Activated CD4-positive, alpha-beta memory T cell treated with anti-CD3 and anti-CD28 coated beads, Interleukin-2, amount 10 ng/mL, durations not matched to agents 7 days and 5 days (primary cell): ENCODE measurements at places on chromosomes 5 and 9. TPM values are rescaled to one million over a fixed set of nuclear protein-coding genes. Genes with fewer than 3 reads are reported as not detected.

GRCh38 chr5:1965925-1966324 lies 83.2 kb upstream of the IRX4 start:
- H3K36me3 ChIP-seq, result no peaks in the 10 kb centered on the region
- H3K4me1 ChIP-seq, result no peaks in the 10 kb centered on the region
- H3K27me3 ChIP-seq, result no peaks in the 10 kb centered on the region
- H3K27ac ChIP-seq, result no peak overlapping the region

GRCh38 chr9:120609636-120610035 lies 29.7 kb upstream of the CDK5RAP2 start:
- no peak overlapping the region for H3K27ac ChIP-seq
- H3K4me1 ChIP-seq, result no peaks in the 10 kb centered on the region
- peaks cover 12% of the 10 kb centered on the region for H3K36me3 ChIP-seq

- H3K4me3 ChIP-seq, result no peak overlapping the region
- no peak for DNase-seq
- peaks cover 10% of the 10 kb centered on the region for H3K27me3 ChIP-seq
- H3K27ac ChIP-seq, result no peak overlapping the region
- H3K36me3 ChIP-seq, result no peaks in the 10 kb centered on the region
These were observed 8.0 kb upstream of the SPOCK1 start for GRCh38 chr5:137507150-137507549.

DNA sequence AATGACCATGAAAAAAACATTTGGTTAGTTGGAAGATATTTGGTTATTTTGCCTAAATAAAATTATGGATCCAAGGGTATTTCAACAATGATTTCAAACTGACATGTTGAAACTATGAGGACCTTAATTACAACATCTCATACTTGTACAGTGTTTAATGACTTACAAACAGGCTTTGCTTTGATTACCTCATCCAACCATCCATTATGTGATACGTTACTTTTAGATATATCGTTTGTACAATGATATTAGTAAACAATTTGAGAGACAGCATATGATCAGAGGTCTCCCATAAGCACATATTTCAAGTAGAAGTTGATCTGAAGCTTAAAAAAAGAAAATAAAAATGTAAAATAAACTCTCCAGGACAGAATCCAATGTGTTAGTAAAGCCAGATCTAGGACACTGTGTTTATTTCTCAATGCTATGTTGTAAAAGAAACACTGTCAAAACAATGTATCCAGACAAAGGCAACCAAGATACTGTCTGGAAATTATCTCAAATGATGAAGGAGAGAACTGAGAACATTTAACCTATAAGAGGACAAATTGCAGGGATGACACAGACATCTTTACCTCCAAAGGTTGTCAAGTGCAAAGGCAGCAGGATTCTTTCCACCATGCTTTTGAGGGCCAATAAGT lies 116.0 kb upstream of the TARS1 start:
- no peak overlapping the region for H3K4me3 ChIP-seq
- DNase-seq, result no peak
- H3K27me3 ChIP-seq, result no peaks in the 10 kb centered on the region

GRCh38 chr9:34665067-34665380 lies 2.6 kb upstream of the CCL27 start:
- no peak for DNase-seq
- peak overlapping the region; percentile 85 for H3K4me3 ChIP-seq
- peaks cover 37% of the 10 kb centered on the region for H3K36me3 ChIP-seq
- peak overlapping the region; percentile 80 for H3K27ac ChIP-seq
- peaks cover 50% of the 10 kb centered on the region for H3K4me1 ChIP-seq

IFNB1 gene
- total RNA-seq, result 0.68 TPM

NMUR2 gene
- not detected for total RNA-seq
